ENCODE measurements at places on chromosomes 4 and X.

DNA sequence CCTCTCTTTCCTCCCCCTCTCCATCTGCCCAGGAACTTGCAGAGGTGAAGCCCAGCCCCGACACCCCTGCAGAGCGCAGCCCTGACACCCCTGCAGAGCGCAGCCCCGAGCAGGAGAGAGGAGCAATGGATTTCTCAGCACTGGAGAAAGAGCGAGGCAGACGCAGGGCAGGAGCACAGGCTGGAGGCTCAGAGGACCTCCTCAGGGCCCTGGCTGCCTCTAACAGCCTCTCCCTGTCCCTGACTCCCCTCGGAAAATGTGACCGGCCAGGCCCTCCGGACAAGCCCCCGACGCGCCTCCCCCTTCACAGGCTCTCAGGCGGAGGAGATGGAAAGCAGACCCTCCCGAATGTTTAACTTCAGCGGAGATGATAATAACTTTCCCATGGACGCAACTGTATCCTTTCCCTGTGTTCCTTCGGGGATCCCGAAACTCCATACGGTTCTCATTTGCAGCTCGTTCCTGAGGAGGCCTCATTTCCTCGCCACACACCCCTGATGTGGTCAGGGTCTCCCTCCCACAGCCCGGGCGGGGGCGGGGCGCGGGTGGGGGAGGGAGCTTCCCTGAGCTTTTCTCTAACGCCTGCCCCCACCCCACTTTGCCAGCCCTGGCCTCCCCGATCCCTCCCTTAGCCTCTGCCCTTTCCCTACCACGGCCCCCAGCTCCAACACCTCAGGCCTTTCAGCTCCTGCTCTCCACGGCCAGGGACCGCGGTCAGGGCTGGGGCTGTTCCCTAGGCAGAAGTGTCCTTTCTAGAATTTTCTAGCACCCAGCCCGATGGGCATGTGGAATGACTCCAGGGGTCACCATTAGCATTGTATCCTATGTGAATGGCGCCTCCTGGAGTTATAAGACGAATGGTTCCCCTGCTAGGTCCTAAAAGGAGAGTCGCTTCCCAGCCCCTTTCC, 201.1 kb upstream of the BCOR start:
- DNase-seq: no peak

DNA sequence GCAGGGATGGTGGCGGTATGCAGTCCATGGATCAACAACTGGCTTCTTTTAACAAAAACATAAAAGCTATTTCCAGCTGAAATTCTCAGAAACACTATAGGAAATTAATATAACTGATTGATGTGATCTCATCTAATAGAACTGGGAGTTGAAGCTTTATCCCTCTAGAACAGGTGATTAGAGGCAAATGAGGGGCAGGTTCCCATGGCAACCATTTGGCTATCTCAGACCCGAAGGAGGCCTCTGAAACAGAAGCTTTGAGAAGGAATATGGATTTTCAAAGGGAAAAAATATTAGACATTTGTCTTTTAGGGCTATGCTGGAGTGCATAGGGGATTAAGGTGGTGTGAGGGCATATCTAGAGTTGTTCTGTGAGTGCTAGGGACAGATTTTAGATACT, 50.0 kb downstream of the IGSF1 start:
- no peak for DNase-seq

GRCh38 chr4:182338746-182339145, 95.5 kb downstream of the TENM3 start:
- DNase-seq: no peak

- no peak for DNase-seq
Measured at GRCh38 chrX:26649534-26649933, 433.6 kb downstream of the MAGEB5 start.

DNA sequence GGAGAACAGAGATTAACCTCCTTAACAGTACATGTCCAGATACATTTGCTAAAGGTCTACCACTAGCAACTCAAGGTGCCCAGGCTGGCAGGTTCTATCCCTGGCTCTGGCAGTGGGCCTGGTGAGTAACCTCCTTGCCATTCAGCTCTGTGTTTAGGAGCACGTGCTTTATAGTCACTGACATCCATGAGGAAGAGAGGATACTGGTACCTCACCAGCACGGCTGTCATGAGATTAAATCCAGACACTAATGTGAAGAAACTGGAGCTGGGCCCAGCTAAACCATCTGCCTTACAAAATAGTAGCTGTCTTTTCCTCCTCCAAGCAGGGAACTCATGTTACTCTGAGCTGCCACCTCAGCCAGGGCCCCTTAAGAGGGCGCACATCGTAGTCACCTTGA, 45.3 kb downstream of the GPRASP3 start:
- DNase-seq: no peak

DNA sequence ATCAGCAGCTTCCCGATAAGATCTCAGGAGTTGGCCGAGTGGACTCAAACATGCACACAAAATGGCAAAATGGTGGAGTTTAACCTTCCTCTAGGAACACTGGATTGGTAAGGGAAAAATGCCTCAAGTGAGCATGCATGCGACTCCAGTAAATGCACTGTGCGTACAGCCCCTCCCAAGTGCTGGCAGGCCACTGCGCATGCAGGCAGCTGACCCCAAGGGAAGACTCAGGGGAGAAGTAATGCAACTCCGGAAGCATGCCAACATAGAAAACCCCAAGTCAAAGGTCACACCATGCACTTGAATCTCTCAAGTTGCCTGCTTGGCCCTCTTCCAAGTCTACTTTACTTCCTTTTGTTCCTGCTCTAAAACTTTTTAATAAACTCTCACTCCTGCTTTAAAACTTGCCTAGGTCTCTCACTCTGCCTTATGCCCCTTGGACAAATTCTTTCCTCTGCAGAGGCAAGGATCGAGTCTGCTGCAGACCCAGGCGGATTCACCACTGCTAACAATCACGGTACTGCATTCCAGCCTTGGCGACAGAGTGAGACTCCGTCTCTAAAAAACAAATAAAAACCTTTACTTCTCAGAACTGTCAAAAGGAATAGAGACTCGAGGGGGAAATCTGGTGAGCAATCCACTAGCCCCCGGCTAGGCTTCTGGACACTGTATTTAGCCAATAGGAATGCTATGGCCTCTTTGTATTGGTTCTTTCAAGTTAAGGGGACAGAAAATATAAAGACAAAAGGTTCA, 33.5 kb downstream of the NYX start:
- no peak for DNase-seq

DNA sequence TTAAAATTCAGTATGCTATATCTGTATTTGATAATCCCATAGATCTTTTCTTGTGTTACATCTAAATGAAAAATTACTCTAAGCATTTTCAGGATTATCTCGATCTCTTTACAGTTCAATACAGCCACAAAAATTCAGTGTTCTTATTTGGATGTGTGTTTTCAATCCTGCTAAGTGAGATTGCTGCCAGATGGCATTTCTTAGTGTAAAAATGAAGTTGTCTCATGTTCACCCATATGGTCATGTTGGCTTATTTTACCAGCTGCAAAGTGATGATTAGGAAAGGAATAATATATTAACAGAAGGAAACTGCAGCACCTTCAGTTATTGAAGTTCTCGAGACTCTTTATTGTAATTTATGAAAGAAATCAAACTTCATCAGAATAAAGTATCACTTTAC, 12.1 kb upstream of the FAM47A start:
- no peak for DNase-seq

Data from renal cortex interstitium (tissue), 15 donors.